ENCODE measurements at places on chromosomes 16 and 17. TPM values are rescaled to one million over a fixed set of nuclear protein-coding genes. Genes with fewer than 3 reads are reported as not detected.

The DOC2A gene
- not detected for total RNA-seq

The STH gene
- not detected for total RNA-seq

The SEC14L5 gene
- total RNA-seq: 1.4 TPM

The LRRC36 gene
- not detected for total RNA-seq

The MT1M gene
- 0.24 TPM for total RNA-seq

The HBQ1 gene
- not detected for total RNA-seq

The CDRT15 gene
- not detected for total RNA-seq

The PDP2 gene
- total RNA-seq: 10.0 TPM

The PPP1R1B gene
- 113 TPM for total RNA-seq

The ATP6V0C gene
- total RNA-seq: 31.5 TPM

The SCO1 gene
- total RNA-seq: 18.9 TPM

The PRR29 gene
- total RNA-seq: 0.49 TPM

The GABARAP gene
- 677 TPM for total RNA-seq

The DDX42 gene
- total RNA-seq: 45.7 TPM

The XAF1 gene
- 14.4 TPM for total RNA-seq

The TMEM256 gene
- 68.5 TPM for total RNA-seq
